ENCODE measurements at places on chromosomes 6 and 20. TPM values are rescaled to one million over a fixed set of nuclear protein-coding genes. Genes with fewer than 3 reads are reported as not detected.

DNA sequence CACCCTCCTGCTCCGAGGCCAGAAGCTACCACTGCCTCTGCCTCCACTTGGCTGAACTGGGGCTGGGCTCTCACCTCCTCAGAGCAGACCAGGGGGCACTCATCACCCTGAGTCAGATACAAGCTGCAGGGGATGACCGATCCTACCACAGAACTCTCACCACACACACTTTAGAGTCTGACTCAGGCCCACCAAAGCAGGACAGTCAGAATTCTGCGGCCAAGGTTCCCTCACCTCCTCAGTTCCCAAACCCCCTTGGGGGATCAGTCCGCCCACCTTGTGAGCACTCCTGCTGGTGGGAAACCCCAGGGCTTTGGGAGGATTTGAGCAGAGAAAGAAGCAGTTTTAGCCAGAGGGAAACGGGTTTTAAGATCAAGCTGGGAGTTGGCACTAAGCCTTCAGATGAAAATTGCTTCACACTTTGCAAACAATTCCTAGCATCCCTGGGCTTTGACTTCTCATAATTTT lies 587.8 kb upstream of the JAG1 start:
- H3K4me3 ChIP-seq: no peak overlapping the region
- H3K36me3 ChIP-seq: no peaks in the 10 kb centered on the region
- no peaks in the 10 kb centered on the region for H3K27me3 ChIP-seq
- no peak for DNase-seq
- no peaks in the 10 kb centered on the region for H3K4me1 ChIP-seq

The HAO1 gene
- 132 TPM for total RNA-seq

The RAET1G gene
- not detected for total RNA-seq

The TMEM151B gene
- not detected for total RNA-seq

DNA sequence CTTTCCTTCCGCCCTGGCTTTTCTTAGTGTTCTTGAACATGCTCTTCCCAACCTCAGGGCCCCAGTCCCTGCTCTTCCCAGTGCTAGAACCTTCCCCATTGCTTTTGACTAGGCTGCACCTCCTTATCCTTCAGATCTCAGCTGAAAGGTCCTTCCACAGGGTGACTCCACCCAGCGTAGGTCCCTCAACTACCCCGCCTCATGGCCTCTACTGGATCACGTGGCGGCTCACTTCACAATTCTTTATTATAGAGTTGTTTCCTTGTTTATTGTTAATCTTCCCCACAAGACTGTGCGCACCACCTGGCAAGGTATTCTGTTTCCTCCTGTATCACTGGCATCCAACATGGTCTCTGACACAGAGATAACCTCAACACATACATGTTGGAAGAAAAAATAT lies 31.2 kb downstream of the TTLL9 start:
- no peaks in the 10 kb centered on the region for H3K27me3 ChIP-seq
- H3K4me1 ChIP-seq: no peaks in the 10 kb centered on the region
- DNase-seq: no peak
- H3K4me3 ChIP-seq: no peak overlapping the region
- no peak overlapping the region for H3K27ac ChIP-seq

DNA sequence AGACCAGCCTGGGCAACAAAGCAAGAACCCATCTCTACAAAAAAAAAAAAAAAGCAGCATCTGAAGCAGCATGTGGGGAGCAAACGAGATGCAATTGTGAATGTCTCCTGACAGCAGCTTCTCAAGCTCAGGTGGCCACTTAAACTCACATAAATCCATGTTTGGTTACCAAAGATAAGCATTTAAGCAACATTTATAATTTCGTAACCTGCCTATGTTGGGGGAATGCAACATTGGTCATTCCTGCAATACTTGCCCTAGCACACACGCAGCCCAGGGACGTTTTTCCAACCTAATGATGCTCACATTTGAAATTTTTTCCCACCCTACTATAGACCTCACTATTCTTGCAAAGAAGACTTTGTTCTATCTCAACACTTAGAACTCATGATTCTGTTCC lies 113.3 kb downstream of the ZFP64 start:
- H3K27ac ChIP-seq: no peak overlapping the region
- no peak for DNase-seq
- H3K36me3 ChIP-seq: no peaks in the 10 kb centered on the region
- H3K27me3 ChIP-seq: no peaks in the 10 kb centered on the region

The MAPK14 gene
- 42.4 TPM for total RNA-seq

DNA sequence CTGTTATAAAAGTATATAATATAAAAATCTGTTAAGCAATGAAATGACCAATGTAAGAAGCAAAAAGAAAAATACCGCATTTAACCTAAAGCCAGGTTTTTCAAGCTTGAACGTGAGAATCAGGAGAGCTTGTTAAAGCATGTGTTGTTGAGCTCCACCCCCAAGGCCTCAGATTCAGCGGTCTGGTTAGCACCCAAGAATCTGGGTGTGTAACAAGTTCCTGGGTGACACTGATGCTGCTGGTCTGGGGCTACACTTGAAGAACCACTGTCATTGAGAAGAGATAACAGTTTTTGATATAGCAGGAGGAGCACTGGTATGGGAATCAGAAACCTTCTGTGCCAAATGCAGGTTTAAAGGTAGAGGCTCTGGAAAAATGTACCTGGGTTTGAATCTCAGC lies 154.0 kb downstream of the ID4 start:
- H3K27me3 ChIP-seq: no peaks in the 10 kb centered on the region
- no peak overlapping the region for H3K4me3 ChIP-seq
- H3K4me1 ChIP-seq: no peaks in the 10 kb centered on the region
- DNase-seq: no peak

GRCh38 chr20:42155586-42155985 lies 537.4 kb upstream of the CHD6 start:
- no peaks in the 10 kb centered on the region for H3K27me3 ChIP-seq
- no peaks in the 10 kb centered on the region for H3K36me3 ChIP-seq
- H3K4me3 ChIP-seq: no peak overlapping the region
- DNase-seq: no peak
- no peak overlapping the region for H3K27ac ChIP-seq

GRCh38 chr6:142478117-142478516 lies 176.3 kb downstream of the ADGRG6 start:
- no peaks in the 10 kb centered on the region for H3K4me1 ChIP-seq
- DNase-seq: no peak

- H3K4me3 ChIP-seq: no peak overlapping the region
- H3K27ac ChIP-seq: no peak overlapping the region
- DNase-seq: no peak
- no peaks in the 10 kb centered on the region for H3K27me3 ChIP-seq
Measured at GRCh38 chr6:366389-367297, 24.9 kb upstream of the IRF4 start.

Measured in right lobe of liver (tissue), 6 donors.